ENCODE measurements at places on chromosomes 1 and 21. TPM values are rescaled to one million over a fixed set of nuclear protein-coding genes. Genes with fewer than 3 reads are reported as not detected.

RUNX3 gene
- 19.4 TPM for total RNA-seq

CD247 gene
- total RNA-seq, result not detected

HPDL gene
- total RNA-seq, result 0.62 TPM

TPTE gene
- not detected for total RNA-seq

SLC25A34 gene
- total RNA-seq, result 1.4 TPM

CRNN gene
- 7.8 TPM for total RNA-seq

OR2L3 gene
- not detected for total RNA-seq

NBPF3 gene
- 2.6 TPM for total RNA-seq

GREM2 gene
- 0.78 TPM for total RNA-seq

KIF14 gene
- total RNA-seq, result 0.84 TPM

DIO1 gene
- total RNA-seq, result not detected

HES2 gene
- 27.5 TPM for total RNA-seq

ZNF593OS gene
- not detected for total RNA-seq

C1QC gene
- total RNA-seq, result 23.8 TPM

All from lower leg skin (tissue), 4 donors.